CD4-positive, CD25-positive, alpha-beta regulatory T cell (primary cell): ENCODE measurements at places on chromosomes 6 and 20.
A peak's percentile ranks its signal among the peaks of the same experiment; 100 is the strongest.

- no peak for DNase-seq
Observed at GRCh38 chr6:156618600-156619205, 158.5 kb upstream of the ARID1B start.

GRCh38 chr6:33974030-33974429, 170.2 kb upstream of the MLN start:
- no peak for DNase-seq

GRCh38 chr20:41669708-41670263, 51.6 kb upstream of the CHD6 start:
- no peak for DNase-seq

GRCh38 chr20:37729452-37729851, 35.6 kb downstream of the CTNNBL1 start:
- no peak for DNase-seq

- DNase-seq, result no peak
Observed at GRCh38 chr6:128554302-128554701, 33.9 kb upstream of the PTPRK start.

DNA sequence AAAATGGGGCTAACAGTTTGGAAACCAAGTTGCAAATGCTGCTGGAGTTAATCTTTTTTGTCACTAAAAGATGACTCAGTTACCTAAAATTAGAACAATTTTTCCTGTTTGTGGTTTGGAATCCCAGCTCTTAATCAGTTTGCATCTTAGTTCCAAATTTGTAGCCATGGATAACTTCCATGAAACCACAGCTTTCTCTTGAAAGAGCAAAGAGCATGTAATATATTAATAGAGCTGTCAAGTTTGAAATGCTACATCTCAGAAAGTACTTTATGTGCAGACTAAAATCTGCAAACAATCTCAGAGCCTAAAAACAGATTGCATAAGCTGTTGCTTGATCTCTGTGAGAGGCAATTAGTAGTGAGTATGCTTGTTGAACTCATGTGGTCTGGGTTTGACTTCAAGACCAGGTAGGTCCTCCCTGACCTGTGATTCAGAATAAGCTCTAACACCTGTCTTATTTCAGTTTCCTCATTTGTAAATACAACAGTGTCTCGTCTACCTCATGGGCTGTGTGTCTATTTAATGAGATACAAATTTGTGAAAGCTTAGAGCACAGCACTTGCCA, 23.5 kb downstream of the DHX35 start:
- DNase-seq, result no peak

- DNase-seq, result no peak
Observed at GRCh38 chr6:68559070-68559469, 76.0 kb upstream of the ADGRB3 start.

DNA sequence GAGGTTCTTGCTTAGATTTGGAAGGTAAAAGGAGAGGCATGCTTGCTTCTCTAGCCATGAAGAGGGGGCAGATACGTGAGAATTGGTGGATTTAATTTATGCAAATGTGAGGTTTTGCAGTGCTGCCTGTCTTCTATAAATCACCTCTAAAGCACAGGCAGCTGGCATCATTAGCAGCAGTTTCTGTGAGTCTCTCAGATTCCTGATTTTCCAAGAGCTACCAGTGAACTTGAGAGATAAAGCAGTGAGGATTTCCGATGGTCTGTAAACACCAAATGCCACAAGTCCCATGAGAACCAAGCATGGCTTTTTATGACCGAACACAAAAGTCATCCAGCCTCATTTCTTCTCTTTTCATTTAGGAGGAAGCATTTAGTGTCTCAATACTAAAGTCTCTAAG, 3.2 kb upstream of the SIRPB2 start:
- DNase-seq, result no peak

DNA sequence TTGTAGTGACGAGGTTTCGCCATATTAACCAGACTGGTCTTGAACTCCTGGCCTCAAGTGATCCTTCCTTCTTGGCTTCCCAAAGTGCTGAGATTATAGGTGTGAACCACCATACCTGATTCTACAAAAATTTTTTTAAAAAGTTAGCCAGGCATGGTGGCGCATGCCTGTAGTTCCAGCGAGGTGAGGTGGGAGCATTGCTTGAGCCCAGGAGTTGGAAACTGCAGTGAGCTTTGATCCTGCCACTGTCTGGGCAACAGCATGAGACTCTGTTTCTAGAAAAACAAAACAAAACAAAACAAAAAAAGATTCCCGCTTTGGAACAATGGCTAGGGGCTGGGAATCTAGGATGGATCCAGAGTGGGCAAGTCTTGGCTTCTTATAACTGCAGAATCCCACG, 35.1 kb upstream of the SALL4 start:
- DNase-seq, result no peak

- no peak for DNase-seq
Observed at GRCh38 chr6:30875244-30876038, 8.9 kb upstream of the DDR1 start.

DNA sequence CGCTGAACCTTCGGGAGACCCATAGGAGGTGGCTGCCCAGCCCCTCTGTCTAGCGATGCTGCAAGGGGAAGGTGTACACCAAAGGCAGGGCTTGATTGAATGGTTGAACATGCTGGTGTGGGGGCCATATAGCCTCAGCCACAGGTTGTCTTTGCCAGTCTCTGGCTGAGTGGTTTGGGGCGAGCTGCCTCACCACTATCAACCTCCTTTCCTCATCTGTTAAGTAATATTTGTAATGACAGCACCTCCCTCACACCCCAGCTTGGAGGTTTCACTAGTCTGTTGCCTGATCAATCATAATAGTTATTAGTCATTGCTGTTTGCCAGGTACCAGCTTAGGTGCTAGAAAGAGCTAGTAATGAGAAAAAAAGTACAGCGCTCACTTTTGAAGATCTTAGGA, 11.8 kb upstream of the ZNF831 start:
- DNase-seq, result peak; percentile 67

DNA sequence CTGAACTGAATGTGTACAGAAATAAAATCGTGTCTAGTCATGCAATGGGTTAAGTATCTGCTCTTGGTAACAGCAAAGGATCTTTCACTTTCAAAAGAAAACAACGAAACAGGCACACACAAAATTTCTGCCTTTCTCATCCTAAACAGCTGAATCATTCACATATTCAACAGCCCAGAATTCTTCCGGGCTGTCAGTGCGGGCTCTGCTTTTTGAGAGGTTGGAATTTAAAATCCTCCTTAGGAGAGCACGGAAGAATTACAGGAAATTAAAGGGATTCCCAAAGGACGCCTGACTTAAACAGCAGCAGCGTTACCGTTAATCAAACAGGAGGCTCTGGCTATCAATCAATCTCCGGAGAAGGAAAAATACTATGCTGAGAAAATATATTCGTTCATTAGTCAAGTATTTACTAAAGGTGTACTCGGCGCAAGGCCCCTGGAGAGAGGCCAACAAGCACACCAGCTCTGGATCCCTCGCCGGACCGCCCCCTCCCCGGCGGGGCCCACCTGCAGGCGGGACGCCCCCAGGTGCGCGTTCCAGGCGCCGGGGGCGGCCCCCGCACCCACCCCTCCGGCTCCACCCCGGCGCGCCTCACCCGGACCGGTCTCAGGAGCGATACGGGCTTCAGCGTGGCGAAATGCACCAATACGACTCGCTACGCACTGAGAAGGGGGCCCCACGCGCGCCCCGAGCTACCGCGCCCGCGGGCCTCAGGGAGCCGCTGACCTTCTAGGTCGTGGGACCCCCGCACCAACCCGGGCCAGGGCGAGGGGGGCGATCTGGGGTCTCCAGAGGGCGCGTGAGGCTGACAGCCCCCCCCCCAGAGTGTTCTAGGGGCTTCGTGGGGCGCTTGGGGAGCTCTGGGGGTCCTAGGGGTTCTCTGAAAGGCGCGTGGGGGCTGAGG, 1.0 kb downstream of the NAPB start:
- peak; percentile 58 for DNase-seq

DNA sequence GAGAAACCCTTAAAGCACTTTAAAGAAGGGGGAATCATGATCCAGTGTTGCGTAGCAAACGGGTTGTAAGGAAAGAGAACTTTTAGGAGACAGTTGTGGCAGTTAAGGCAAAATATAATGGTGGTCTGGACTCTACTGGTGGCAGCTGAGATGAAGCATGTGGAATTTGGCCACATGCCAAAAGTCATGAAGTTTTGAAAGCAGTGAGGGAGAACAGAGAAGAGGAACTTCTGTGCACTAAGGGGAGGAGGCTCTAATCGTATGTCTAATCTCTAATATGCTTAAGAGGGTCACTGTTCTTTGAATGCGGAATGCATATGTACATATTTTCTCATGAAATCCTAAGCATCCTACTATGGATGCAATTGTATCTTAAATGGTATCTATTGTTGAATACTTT, 91.5 kb downstream of the RIMS1 start:
- DNase-seq, result no peak

DNA sequence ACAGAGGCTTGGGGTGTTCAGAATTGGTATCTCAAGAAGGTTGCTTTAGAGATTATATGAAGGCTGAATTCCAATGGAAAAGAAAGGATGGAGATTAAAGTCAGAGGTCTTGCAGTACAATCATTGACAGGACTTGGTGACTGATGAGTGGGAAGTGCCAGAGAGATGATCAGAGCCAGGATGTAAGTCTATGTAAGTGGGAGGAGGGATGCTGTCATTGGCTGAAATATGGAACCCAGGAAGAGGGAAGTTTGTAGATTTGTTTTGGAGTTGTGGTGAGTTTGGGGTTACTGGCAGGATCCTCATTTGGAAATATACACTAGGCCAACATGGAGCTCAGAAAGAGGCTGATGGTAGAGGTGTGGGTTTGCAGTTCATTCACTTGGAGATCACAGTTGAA, 23.8 kb upstream of the TNFAIP3 start:
- no peak for DNase-seq

- no peak for DNase-seq
Observed at GRCh38 chr6:82995066-82995465, 70.6 kb downstream of the UBE3D start.

GRCh38 chr6:160069050-160069454, 52.6 kb upstream of the SLC22A1 start:
- peak; percentile 73 for DNase-seq

DNA sequence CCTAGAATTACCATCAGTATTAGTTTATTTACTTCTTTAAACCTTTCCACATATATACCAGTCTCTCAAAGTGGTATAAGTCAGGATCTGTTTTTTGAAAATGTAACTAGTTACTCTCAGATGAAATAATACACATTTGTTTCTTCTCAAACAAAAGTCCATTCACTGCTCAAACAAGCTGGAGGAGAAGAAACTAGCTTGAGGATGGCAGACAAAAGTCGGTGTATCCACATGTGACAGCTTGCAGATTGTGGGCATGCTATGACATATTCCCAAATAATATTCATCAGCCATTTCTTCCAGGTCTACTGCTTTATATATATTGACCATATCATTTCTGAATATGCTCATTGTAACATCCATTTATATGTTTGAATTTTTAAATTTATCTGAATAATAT, 197.4 kb upstream of the KCNQ5 start:
- no peak for DNase-seq

DNA sequence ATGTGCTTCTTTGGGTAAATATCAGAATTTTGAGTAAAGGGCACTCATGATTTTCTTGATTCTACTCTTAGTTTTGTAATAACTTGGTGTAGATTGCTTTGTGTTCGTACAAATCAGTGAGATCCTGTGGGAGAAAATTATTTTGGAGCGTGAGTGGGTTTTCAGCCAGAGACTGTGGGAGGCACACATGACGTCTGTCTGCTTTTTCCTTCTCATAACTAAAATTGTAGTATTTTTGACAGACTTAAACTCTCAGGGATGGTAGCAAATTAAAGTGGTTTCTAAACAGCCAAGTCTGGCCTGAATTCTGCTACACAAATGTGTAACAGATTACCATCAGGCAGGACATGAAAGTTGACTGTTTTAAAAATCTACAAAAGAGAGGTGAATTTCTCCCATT, 222.6 kb downstream of the OTOR start:
- no peak for DNase-seq

- DNase-seq, result no peak
Observed at GRCh38 chr6:24856901-24857670, 58.4 kb upstream of the ARMH2 start.

DNA sequence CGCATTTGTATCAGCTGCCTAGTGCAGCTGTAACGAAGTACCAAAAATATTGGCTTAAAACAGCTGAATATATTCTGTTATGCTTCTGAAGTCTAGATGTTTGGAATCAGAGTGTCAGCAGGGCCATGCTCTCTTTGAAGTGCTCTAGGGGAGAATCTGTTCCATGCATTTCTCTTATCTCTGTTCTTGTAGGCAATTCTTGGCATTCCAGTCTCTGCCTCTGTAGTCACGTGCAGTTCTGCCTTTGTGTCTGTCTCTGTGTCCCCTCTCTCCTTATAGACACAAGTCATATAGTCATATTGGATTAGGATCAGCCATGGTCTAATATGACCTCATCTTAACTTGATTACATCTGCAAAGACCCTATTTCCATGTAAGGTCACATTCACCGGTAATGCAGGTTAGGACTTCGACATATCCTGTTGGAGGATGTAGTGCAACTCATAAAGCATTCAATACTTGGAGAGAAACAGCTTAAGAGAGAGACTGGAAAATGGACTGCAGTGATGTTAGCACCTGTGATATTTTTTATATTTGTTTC, 18.6 kb downstream of the FAM83B start:
- no peak for DNase-seq

GRCh38 chr20:53625311-53626129, 31.9 kb upstream of the ZNF217 start:
- no peak for DNase-seq

DNA sequence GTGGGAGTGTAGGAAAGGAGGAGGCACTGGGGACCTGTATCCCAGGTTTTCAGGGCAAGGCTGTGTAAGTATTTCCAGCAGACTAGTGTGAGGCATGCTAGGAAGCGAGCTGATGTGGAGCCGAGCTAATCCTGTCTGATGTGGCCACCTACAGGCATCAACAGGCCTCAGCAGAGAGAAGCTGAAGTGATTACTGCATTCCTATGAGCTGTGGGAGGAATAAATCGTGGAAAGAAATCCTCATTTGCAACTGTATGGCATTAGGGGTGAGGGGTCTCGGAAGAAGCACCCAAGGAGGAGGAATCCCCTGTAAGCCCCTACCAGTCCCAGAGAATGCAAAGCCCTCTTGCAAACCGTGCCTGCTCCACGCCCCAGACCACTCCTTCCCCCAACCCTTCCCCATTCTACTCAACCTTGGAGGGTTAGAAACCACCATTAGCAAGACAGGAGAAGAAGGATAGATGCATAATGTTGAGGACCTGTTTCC, 41.6 kb downstream of the C6orf15 start:
- DNase-seq, result no peak

DNA sequence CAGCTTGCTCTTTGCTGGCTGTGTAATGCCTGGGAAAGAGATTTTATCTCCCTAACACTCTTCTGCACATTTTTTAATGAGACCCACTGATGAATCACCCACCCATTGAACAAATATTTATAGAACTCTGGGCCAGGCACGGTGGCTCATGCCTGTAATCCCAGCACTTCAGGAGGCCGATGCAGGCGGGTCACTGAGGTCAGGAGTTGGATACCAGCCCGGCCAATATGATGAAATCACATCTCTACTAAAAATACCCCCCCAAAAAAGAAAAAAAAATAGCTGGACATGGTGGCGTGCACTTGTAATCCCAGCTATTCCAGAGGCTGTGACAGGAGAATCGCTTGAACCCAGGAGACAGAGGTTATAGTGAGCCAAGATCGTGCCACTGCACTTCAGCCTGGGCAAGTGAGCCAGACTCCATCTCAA, 82.1 kb upstream of the SIRPA start:
- no peak for DNase-seq

GRCh38 chr6:7136859-7137334, 29.1 kb downstream of the RREB1 start:
- no peak for DNase-seq
